CD4-positive, alpha-beta T cell treated with Interleukin-6 at 100 ng/mL for 8 hours (primary cell): ENCODE measurements at places on chromosomes 3 and 15.

- DNase-seq, result no peak
Observed at GRCh38 chr15:68447209-68447608, 15.2 kb upstream of the ITGA11 start.

DNA sequence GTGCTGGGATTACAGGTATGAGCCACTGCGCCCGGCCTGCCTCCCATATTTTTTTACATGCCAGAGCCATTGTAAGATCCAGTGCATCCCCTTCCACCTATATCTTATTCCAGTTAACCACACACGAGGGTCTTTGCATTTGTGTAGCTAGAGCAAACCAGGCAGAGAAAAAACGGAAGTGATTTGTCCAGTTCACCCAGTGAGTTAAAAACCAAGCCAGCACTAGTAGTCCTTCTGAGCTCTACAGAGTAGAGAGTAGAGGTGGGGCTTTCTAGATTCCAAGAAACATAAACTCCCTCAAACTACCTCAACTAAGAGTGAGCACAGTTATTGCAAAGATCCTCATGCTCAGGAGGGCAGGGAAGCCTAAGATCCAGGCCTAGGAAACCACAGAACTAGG lies 34.7 kb downstream of the TMEM158 start:
- DNase-seq, result no peak

DNA sequence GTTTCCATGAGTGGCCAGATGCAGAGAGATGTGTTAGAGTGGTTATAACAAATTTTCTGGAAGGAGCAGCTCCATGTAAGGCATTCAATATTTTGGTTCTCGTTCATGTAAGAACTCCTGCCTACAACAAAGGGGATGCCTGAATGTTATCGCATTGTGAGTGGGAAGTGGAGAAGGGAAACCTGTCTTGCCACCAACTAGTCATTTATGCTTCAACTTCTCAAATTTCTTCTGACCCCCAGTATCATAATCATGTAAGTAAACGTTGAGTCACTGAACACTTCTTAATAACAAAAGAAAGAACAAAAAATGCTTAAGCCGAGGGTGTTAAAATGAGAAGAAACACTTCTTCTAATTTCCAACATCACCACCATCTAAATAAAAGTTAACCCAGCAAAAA lies 62.0 kb upstream of the MRPL3 start:
- DNase-seq, result no peak

DNA sequence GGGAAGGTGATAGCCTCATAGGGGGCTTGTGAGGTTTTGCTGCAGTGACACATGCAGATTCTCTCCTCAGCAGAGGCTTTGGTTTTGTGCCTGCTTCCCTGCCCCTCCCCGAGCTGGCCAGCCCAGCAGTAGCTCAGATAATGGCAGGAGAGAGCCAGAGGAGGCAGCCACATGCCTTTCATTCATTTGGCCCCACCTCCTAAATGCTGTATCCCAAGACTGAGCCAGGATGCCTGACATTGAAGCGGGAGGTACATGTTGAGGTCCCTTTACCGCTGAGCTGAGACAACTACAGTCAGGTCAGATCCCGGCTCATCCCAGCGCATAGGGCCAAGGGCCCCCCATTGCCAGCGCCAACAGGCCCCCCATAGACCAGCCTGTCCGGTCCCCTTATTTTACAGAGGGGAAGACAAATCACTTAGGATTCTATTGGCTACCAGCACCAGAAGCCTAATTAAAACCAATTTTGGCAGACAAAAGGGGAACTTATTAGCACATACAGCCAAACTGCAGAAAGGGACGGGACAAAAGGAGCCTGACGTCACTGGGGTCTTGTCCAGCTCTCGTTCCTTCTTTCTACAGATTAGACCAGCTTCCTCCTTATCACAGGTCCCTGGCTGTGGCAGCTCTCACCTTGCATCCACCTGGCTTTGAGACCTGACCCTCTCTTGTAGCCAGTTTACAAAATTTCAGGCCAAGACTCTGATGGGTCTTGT lies 12.1 kb upstream of the POLG start:
- DNase-seq, result no peak

GRCh38 chr15:72538931-72539330 lies 64.8 kb downstream of the ARIH1 start:
- DNase-seq, result no peak

GRCh38 chr15:59991834-59992233 lies 12.3 kb upstream of the FOXB1 start:
- DNase-seq, result no peak

DNA sequence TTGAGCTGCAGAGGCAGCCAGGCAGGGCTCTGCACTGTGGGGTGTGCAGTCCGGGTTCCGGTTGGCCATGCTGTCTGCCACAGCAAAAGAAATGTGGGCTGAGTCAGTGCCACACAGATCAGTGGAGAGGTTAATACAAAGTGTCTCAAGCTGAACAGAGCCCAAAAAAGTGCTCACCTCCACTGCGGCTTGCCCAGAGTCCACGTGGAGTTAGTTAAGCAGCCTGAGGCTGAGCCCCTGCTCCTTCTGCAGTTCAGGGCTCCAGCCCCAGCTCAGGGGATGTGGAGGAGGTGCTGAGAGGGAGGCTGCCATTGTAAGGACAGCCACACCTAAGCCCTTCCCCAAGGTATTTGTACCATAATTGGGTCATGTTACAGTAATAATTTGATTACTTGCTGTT lies 85.3 kb downstream of the LRRK1 start:
- DNase-seq, result no peak

DNA sequence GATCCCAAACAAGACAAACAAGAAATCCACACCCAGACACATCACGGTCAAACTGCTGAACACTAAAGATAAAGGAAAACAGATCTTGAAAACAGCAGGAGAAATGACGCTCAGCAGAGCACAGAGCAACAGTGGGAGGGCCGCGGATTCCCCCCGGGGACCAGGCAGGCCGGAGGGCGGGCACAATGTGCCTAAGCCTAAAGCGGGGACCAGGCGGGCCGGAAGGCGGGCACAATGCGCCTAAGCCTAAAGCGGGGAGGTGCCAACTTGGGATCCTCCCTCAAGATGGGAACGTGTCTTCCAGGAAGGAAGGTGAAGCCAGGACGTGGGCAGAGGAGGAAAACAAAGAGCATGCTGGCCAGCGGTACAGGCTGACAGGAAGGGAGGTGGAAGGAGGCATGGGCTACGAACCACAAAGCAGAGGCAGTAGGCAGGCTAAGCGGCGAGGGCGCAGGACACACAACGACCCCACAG lies 31.1 kb downstream of the CYFIP1 start:
- DNase-seq, result no peak

DNA sequence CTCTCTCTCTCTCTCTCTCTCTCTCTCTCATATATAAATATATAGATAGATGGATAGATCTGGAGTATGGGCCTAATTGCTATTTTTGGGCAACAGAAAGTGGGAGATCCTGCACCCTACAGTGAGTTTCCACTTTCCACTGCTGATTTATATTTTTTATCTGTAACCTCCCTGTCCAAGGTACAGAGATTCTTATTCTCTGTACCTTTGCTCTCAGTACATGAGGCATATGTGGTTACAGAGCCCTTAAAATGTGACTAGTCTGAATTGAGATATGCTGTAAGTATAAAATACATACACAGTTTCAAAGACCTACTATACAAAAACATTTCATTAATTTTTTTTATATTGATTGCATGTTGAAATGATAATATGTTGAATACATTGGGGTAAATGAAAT lies 51.1 kb upstream of the FOXP1 start:
- DNase-seq, result no peak

DNA sequence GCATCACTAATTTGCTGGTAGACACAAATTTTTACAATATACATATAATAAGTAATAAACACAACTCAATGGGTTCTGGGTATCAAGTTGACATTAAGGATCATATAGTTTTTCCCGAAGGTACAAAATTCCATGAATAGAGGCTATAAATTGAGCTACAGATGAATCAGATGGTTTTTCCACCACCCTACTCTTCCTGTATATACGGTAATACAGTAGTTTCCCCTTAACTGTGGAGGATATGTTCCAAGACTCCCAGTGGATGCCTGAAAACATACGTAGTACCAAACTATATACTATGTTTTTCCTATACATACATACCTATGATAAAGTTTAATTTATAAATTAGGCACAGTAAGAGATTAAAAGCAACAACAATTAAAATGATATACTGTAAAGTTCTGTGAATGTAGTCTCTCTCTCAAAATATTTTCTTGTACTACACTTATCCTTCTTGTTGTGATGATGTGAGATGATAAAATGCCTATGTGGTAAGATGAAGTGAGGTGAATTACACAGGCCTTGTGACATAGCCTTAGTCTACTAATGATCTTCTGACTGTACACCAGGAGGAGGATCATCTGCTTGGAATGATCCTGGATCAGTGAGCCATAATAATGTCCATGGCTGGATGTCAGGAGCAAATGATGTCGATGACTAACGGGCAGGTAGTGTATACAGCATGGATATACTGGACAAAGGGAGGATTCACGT lies 116.7 kb downstream of the NR1I2 start:
- no peak for DNase-seq

DNA sequence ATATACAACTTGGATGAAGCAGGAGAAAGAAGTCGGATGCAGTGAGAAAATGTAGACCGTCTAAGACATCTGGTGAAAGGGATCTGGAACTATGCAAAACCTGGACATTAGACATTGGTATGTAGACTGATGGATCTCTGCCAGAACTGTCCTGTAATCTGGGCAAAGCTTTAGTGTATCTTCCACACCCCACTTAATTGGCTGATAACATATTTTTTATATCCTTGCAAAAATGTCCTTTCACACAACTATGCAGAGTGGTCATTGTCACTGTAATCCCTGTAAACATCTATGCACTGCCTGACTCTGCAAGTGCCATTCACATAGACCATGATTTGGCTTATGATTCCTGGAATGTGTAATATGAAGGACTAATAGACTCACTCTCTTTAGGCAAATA lies 163.1 kb downstream of the TUSC7 start:
- DNase-seq, result no peak

- DNase-seq, result no peak
Observed at GRCh38 chr3:24145981-24146822, 201.1 kb downstream of the NR1D2 start.

DNA sequence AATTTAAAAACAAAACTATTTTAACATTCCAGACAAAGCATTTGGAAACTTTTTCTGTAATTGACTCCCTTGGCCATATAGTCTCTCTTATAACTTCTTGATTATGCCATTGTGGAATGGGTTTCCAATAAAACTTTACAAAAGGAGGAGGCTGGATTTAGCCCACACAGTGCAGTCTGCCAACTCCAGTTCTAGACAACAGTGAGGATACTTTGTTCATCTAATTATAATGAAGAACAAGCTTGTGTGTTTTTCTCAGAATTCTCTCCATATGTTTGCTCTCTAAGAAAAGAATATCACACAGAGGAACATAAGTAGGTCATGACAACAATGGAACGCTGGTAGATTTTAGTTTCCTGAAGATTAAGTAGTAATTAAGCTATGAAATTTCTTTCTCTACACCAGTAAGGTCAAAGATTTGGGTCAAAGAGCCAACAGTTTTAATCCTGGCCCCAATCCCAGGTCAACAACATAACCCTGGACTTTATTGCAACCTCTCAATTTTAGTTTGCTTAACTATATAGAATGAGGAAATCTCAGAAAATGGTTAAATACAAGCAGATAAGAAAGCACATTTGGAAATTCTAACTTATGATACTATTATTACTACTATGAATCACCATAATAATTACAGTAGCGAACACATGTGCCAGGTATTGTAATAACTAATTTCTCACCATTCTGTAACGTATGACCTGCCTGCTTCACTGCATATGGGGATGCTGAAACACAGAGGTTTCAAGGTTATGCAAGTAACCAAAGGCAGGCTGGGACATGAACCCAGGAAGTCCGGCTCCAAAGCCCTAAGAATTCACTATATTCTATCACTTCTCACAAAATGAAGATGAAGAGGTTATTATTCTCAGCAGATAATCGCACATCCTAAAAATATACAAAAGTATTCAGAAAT lies 65.7 kb downstream of the TJP1 start:
- DNase-seq, result no peak

DNA sequence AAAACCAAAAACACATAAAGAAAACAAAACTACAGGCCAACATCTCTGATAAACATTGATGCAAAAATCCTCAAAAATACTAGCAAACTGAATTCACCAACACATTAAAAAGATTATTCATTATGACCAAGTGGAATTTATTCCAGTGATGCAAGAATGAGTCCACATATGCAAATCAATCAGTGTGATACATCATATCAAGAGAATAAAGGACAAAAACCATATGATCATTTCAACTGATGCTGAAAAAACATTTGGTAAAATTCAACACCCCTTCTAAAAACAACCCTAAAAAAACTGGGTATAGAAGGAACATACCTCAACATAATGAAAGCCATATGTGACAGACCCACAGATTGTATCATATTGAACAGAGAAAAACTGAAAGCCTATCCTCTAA lies 265.6 kb upstream of the DCBLD2 start:
- no peak for DNase-seq
